ENCODE measurements at places on chromosomes 6 and 20.

DNA sequence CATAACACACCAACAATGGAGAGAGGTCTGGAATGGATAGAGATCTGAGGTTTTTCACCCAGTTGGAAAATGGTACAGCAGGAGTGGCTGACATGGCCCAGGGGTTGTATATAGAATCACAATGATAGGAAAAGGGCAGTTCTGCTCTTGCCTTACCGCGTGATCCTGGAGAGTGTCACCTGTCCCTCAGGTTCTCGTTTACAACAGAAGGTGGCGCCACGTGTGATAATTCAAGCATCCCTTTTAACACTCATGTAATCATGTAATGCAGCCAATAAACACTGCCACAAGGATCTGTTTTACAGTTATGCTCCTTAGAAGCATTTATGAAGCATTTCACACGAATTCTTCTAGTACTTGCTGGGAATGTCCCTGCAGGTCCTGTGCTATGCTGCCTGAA lies 12.9 kb upstream of the WFDC2 start:
- peaks cover 8% of the 10 kb centered on the region for H3K4me1 ChIP-seq
- peaks cover 4% of the 10 kb centered on the region for H3K36me3 ChIP-seq
- DNase-seq, result no peak
- H3K27me3 ChIP-seq, result no peaks in the 10 kb centered on the region
- H3K4me3 ChIP-seq, result no peak overlapping the region

DNA sequence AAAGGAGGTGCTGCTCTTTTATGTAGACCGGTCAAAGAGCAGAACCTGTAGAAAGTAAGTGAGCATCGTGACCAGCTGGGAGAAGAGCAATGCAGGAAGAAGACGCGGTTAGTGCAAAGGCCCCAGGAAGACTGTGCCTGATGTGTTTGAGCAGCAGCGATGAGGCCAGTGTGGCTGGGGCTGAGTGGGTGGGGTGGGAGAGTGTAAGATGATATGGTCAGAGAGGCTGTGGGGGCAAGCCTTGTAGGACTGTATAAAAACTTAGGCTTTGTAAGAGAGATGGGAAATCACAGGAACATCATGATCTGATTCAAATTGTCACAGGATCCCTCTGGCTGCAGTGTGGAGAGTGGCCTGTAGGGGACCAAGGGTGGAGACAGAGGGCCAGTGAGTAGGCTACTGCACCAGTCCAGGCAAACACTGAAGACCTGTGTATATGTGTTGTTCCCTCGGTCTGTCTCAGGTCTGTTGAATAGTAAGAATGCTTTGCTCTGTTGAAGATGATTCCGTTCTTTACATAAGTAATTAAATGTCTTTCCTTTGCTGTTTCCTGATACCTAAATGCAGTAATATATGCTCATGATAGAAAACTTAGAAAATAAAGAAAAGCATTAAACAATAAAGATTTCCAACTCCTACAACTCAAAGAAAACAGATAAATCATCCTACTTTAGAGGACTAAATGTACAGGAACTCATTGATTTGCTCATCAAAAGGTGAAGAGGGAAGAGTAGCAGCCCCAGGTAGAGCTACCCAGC lies 23.6 kb upstream of the WFDC2 start:
- H3K36me3 ChIP-seq, result no peaks in the 10 kb centered on the region
- no peak overlapping the region for H3K27ac ChIP-seq
- no peak overlapping the region for H3K4me3 ChIP-seq
- H3K27me3 ChIP-seq, result peaks cover 35% of the 10 kb centered on the region
- no peak for DNase-seq

DNA sequence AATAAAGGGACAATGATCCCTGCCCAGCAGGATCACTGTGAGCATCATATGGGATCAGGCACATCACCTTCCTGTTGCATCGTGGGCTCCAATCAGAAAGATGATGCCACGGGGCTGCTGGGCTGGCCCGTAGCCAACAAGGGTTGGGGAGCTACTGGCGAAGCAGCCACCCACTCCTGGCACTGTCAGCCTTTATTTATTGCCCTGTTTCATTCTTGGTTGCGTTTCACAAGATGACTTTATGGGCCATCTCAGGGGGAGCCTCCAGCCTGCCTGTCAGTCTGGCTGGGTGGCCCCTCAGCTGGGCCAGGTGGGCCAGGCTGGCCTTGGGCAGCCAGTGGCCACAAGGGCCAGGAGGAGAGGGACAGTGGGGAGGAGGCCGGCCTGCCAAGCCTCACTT lies 17.3 kb downstream of the VSTM2L start:
- H3K4me1 ChIP-seq, result peaks cover 11% of the 10 kb centered on the region
- no peak overlapping the region for H3K4me3 ChIP-seq
- no peaks in the 10 kb centered on the region for H3K36me3 ChIP-seq
- H3K27ac ChIP-seq, result no peak overlapping the region
- no peak for DNase-seq

DNA sequence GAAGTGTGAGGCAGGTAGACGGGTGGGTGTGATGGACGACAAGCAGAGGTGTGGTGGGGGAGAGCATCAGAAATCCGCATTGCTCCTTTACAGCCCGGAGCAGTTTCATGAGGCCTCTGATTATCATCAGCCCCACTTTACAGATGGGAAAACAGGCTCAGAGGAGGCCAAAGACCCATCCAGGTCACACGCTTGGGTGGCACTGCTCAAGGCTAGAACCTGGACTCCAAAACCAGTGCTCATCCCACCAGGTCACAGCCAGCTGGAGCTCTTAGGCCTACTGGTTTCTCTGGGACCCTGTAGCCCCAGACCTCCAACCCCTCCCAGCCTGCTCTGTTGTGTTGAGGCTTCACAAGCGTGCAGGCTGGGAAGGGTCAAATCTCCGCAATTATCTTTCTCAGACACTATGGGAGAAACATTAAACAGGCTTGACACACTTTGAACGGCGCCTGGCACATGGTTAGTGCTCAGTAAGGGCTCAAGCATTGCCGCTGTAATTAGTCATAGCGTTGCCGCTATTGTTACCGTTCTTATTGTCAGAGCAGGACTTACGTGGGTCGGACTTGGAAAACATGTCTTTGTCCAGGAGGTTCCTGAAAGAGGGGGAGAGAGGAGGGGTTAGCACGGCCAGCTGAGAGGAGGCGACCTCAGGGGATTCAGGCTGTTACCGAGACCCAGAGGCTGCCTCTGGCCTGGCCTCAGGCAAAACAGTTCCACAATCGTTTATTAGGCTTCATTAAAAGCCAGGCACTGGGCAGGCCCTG lies 16.6 kb downstream of the CPNE5 start:
- peaks cover 4% of the 10 kb centered on the region for H3K4me1 ChIP-seq
- peaks cover 7% of the 10 kb centered on the region for H3K27me3 ChIP-seq
- H3K36me3 ChIP-seq, result no peaks in the 10 kb centered on the region
- H3K27ac ChIP-seq, result no peak overlapping the region
- no peak overlapping the region for H3K4me3 ChIP-seq
- DNase-seq, result no peak

DNA sequence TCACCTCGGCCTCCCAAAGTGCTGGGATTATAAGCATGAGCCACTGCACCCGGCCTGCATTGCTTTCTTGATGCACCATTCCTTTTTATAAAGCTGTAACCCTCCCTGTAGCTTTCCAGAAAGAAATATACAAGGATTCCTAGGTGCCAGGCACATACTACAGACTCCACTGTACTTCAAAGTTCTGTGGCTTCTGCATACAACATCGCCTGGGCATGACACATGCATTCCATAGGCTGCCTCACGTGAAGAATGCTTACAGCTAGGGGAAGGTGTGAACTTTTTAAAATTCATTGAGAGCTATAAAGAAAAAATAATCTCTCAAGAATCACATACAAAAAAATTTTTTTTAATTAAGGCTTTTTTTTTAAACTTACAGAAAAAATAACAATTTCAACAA lies 50.2 kb downstream of the TRAM2 start:
- peaks cover 6% of the 10 kb centered on the region for H3K4me1 ChIP-seq
- no peaks in the 10 kb centered on the region for H3K27me3 ChIP-seq
- no peak overlapping the region for H3K27ac ChIP-seq
- peaks cover 3% of the 10 kb centered on the region for H3K36me3 ChIP-seq

DNA sequence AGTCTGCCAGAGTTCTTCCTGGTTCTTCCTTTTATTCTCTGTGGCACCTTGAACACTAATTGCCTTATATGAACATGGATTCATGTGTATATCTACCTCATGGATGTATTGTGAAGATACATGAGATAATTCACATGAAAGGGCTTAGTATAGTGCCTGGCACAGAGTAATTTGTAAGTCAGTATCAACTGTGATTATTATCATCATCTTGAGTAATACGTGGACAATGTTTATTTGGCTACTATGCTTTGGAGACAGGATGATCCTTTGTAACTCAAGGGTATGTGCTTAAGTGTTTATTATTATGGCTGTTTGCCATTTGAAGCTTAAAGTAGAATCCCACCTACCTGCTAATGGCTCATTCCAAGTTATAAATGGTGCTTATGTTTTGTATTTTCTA lies 16.0 kb downstream of the DOP1A start:
- no peak overlapping the region for H3K4me3 ChIP-seq
- no peaks in the 10 kb centered on the region for H3K27me3 ChIP-seq
- H3K4me1 ChIP-seq, result peaks cover 23% of the 10 kb centered on the region

GRCh38 chr6:3013486-3013885 lies 13.8 kb downstream of the NQO2 start:
- H3K27me3 ChIP-seq, result no peaks in the 10 kb centered on the region
- H3K36me3 ChIP-seq, result peaks cover 74% of the 10 kb centered on the region
- H3K4me3 ChIP-seq, result no peak overlapping the region
- no peak for DNase-seq

- H3K36me3 ChIP-seq, result no peaks in the 10 kb centered on the region
- DNase-seq, result no peak
- H3K27ac ChIP-seq, result no peak overlapping the region
- no peaks in the 10 kb centered on the region for H3K4me1 ChIP-seq
- H3K4me3 ChIP-seq, result no peak overlapping the region
- peaks cover 2% of the 10 kb centered on the region for H3K27me3 ChIP-seq
Observed at GRCh38 chr6:46888031-46888430, 33.7 kb downstream of the ADGRF5 start.

DNA sequence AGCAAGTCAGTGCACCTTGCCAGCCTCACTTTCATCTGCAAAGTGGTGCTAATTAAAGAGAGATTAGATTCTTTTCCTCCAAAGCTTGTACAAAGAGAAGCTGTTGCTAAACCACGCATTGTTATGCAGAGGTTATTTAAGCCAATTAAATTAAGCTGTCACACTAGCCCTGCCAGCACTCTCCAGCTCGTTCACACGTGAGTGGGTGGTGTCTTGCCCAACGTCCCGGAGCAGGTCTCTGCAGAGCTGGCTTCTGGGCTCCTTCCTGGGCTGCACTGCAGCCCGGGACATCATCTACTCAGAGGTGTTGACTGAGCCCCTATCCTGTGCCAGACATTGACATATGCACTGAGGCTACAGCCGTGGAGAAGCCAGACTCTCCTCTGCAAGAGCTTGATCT lies 401.6 kb upstream of the SULF2 start:
- DNase-seq, result no peak
- H3K4me3 ChIP-seq, result no peak overlapping the region
- H3K4me1 ChIP-seq, result no peaks in the 10 kb centered on the region
- no peak overlapping the region for H3K27ac ChIP-seq

- H3K36me3 ChIP-seq, result peaks cover 3% of the 10 kb centered on the region
- peak overlapping the region; percentile 99 for H3K27ac ChIP-seq
- peak overlapping the region; percentile 99 for H3K4me3 ChIP-seq
- H3K4me1 ChIP-seq, result peaks cover 27% of the 10 kb centered on the region
Observed at GRCh38 chr6:44386364-44386928, 1.1 kb upstream of the CDC5L start.

DNA sequence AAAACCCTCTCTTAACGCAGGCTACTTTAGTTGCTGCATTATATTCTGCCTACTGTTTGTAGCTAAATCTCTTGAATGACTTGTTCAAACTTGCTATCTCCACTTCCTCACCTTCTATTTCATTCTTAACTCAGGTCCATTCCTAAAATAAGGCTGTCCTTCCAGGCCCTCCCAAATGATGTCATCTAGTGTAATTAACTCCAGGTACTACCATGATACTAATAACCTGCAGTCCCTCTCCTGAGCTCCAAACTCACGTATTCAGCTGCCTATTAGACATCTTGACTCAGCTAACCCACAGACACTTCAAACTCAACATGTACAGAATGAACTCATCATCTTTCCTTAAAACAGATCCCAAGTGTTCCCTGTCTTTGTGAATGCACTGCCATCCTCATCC lies 10.5 kb upstream of the TOP1 start:
- H3K36me3 ChIP-seq, result no peaks in the 10 kb centered on the region
- H3K27me3 ChIP-seq, result no peaks in the 10 kb centered on the region

- no peak overlapping the region for H3K27ac ChIP-seq
- H3K36me3 ChIP-seq, result no peaks in the 10 kb centered on the region
- DNase-seq, result no peak
Observed at GRCh38 chr6:138393871-138394783, 9.9 kb upstream of the HEBP2 start.

DNA sequence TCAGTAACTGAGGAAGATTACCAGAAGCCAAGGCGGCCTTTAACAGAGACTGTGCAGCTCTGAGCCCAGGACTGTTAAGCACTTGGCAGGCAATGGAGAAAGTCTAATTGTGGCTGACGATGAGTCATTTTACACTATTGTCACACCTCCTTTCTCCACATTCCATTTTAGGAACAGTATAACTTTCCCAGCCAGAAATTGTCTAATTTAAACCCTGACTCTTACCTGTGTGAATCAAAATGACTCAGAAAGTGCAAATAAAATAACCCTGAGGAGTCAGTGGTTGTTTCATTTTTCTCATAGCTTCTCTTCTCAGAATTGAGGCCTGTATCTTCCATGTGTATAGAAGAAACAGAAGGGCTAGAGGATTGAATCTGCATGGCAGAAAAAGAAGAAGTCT lies 40.0 kb upstream of the OPN5 start:
- peaks cover 2% of the 10 kb centered on the region for H3K27me3 ChIP-seq
- H3K36me3 ChIP-seq, result peaks cover 2% of the 10 kb centered on the region
- no peak overlapping the region for H3K27ac ChIP-seq
- H3K4me3 ChIP-seq, result no peak overlapping the region

DNA sequence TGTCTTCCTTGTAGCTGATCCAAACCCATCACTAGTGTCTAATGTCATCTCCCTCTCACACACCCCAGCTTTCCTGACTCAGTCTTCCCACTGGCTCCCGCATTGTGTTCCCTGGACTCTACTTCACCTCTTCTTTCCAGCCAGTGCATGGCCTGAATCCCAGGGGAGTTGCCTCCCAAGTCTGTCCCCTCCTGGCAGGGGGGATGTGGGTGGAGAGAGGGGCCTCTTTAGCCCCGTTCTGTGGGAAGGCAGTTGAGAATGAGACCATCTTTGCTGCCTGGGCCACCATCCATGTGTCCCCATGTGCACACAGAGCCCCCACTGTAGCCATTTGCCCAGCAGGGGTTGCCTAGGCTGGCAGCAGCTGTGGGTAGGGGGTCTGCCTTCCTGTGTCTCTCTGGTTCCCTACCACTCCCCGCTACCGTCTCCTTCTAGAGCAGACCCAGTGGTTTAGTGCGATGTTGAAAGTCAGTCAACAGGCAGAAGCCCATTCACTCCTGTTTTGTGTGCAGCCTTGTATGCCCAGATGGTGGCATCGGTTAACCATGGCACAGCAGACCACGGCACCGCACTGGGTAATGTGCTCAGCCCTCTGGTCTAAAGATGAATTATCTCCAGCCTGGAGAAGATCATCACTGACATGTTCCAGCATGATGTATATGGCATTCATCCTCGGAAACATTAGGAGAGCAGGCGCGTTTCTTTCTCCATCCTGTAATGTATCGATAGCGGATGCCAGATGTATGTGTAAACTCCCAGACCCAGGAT lies 178.8 kb upstream of the SNX9 start:
- no peak overlapping the region for H3K4me3 ChIP-seq
- DNase-seq, result no peak
- no peak overlapping the region for H3K27ac ChIP-seq

- DNase-seq, result no peak
- no peak overlapping the region for H3K27ac ChIP-seq
- peaks cover 45% of the 10 kb centered on the region for H3K36me3 ChIP-seq
- no peak overlapping the region for H3K4me3 ChIP-seq
- H3K4me1 ChIP-seq, result peaks cover 20% of the 10 kb centered on the region
Observed at GRCh38 chr6:16158943-16159557, 30.2 kb downstream of the MYLIP start.

Measured in naive thymus-derived CD8-positive, alpha-beta T cell (primary cell).